ENCODE measurements at places on chromosomes 2 and 18. TPM values are rescaled to one million over a fixed set of nuclear protein-coding genes. Genes with fewer than 3 reads are reported as not detected.

DNA sequence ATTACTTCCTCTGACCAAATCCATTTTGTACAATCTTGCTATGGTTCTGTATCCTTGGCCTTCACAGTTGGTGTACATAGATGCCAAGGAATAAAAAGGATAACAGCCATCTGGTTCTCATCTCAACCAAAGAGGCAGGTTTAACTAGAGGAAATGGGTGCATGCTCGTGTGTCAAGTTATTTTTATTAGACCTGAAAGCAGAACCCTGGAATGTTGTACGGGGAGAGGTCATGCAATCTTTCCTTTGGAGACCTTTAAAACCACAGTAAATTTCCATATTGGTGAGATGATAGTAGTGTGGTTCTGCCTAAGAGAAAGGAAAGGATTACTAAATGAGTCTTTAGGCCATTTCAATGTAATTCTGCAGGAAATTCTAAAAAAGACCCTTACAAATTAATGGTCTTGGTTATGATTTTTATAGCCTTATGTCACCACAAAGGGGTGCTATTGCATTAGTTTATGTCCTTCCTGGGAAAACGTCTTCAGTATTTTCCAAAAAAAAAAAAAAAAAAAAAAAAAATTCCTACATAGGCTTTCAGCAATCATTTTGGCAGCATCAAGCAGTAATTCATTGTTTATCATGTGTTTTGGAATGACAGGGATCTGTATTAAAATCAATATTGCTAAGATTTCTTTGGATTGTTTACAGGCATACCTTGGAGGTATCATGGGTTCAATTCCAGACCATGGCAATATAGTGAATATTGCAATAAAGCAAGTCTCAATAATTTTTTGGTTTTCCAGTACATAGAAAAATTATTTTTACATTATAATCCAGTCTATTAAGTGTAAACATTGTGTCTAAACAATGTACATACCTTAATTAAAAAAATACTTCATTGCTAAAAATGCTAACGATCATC lies 270.8 kb downstream of the NYAP2 start:
- no peak for DNase-seq
- no peaks in the 10 kb centered on the region for H3K36me3 ChIP-seq
- H3K27ac ChIP-seq, result no peak overlapping the region
- H3K4me1 ChIP-seq, result no peaks in the 10 kb centered on the region

IL36B gene
- total RNA-seq, result not detected

- no peaks in the 10 kb centered on the region for H3K36me3 ChIP-seq
- no peaks in the 10 kb centered on the region for H3K27me3 ChIP-seq
- no peak overlapping the region for H3K4me3 ChIP-seq
These were observed 6.3 kb downstream of the IL1RL2 start for GRCh38 chr2:102193074-102193473.

DNA sequence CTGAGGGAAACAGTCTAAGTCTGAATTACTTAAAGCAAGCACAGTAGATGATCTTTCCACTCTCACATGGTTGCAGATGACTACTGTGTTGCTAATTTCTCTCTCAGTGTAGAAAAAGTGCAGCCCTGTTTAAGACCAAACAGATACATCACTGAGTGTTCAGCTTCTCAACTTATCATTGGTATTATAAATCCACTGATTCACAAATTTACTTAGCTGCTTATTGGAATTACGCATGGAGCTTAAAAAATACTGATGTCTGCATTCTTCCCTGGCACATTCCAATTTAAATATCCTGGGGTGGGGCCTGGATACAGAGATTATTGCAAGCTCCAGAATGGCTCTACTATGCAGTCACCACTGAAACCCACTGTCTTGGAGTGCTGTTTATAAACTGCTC lies 411.2 kb downstream of the RND3 start:
- no peak overlapping the region for H3K27ac ChIP-seq
- no peak overlapping the region for H3K4me3 ChIP-seq
- H3K27me3 ChIP-seq, result no peaks in the 10 kb centered on the region
- H3K36me3 ChIP-seq, result no peaks in the 10 kb centered on the region
- DNase-seq, result no peak

- no peaks in the 10 kb centered on the region for H3K4me1 ChIP-seq
- no peak overlapping the region for H3K27ac ChIP-seq
- no peaks in the 10 kb centered on the region for H3K27me3 ChIP-seq
- no peak for DNase-seq
These were observed 32.9 kb downstream of the ITGB6 start for GRCh38 chr2:160167089-160167740.

REG3A gene
- total RNA-seq, result not detected

All from right atrium auricular region (tissue), 2 donors.